Activated T-cell treated with anti-CD3 and anti-CD28 coated beads, Interleukin-2, amount 50 U/mL, for 72 hours (primary cell): ENCODE measurements at places on chromosomes 13 and 19.

GRCh38 chr13:39692660-39693438, 37.4 kb downstream of the COG6 start:
- no peak for DNase-seq

GRCh38 chr13:99863789-99864626, 107.6 kb downstream of the ZIC5 start:
- DNase-seq: no peak

DNA sequence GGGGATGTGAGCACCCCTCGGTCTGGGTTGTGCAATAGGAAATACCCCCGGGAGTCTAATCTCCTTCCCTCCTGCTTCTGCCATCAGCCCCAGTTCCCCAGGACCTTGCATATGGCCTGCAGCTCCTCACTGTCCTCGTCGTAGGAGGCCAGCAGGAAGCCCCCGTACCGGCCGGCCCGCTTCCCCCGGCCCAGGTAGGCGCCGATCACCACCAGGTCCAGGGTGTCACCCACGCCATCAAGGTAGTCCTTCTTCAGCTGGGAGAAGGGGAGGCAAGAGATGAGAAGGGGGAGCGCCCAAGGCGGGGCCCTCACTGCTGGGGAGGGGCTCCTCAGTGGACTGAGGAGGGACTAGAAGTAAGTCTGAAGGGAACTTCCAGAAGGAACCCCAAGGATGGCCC, 10.4 kb upstream of the PLA2G4C start:
- DNase-seq: no peak

DNA sequence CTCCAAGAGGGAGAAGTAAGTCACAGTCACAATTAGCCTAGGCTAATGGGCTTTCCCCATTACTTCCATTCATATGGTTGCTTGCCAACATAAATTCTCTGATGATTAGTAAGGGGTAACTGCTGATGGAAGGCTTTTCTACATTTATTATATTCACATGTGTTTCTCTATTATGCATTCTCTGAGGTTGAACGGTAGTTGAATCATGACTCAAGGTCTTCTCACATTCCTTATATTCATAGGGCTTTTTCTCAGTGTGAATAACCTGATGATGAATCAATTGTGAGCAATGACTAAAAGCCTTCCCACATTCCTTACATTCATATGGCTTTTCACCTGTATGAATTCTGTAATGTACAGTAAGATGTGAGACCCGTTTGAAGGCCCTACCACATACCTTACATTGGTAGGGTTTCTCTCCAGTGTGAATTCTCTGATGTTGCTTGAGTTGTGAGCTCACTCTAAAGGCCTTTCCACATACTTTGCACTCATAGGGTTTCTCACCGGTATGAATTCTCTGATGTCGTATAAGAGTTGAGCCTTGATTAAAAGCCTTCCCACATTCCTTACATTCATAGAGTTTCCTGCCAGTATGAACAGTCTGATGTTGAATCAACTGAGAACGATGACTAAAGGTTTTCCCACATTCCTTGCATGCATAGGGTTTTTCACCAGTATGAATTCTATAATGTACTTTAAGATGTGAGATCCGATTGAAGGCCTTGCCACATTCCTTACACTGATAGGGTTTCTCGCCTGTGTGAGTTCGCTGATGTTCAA, 9.3 kb downstream of the ZNF582 start:
- DNase-seq: no peak

- DNase-seq: no peak
These were observed 22.0 kb downstream of the BLOC1S3 start for GRCh38 chr19:45200568-45200967.

DNA sequence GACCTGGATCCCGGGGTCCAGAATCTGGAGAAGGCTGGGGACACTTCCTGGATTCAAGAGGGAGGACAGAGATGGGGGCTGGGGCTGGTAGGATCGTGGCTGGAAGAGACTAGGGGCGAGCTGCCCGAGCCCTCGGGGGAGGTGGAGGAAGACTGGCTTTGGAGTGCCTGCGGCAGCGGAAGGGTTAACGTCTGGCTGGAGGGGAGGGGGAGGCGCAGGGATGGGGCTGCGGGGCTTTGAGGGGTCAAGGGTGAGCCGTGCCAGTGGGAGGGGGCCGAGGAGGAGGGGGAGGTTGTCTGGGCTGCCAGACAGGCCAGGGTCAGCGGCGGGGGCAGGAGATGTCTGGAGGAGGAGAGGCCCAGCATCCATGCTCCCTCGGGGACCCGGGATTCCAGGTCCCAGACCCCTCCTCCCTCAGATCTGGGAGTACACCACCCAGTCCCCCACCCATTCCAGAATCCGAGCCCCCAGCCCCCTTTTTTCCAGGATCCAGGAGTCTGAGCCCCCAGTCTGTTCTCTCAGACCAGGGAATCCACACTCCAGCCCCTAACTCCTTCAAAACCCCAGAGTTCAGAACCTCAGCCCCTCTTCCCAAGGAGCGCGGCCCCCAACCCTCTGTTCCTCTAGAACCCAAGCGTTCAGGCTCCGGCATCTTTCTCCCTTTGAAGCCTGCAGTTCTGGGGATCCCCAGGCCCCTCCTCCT, 3.2 kb upstream of the SPACA6 start:
- DNase-seq: no peak

- DNase-seq: peak; percentile 76
These were observed 19.3 kb downstream of the CCNE1 start for GRCh38 chr19:29831041-29831548.

DNA sequence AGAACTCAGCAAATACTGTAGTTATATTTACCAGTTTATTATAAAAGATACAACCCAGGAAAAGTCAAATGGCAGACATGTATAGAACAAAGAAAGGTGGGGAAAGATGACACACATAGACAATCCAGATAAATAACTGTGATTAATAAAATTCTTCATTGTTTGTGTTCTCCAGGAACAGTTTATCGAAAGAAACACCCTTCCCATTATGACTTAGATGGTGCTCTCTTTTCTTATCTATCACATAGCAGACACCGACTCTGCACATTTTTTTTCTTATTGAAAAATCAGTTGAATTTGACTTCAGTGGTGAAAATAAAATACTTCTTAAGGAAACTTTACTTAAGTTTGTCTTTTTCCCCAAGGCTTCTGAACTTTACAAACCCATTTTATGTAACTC, 6.2 kb downstream of the ZNF708 start:
- DNase-seq: no peak

DNA sequence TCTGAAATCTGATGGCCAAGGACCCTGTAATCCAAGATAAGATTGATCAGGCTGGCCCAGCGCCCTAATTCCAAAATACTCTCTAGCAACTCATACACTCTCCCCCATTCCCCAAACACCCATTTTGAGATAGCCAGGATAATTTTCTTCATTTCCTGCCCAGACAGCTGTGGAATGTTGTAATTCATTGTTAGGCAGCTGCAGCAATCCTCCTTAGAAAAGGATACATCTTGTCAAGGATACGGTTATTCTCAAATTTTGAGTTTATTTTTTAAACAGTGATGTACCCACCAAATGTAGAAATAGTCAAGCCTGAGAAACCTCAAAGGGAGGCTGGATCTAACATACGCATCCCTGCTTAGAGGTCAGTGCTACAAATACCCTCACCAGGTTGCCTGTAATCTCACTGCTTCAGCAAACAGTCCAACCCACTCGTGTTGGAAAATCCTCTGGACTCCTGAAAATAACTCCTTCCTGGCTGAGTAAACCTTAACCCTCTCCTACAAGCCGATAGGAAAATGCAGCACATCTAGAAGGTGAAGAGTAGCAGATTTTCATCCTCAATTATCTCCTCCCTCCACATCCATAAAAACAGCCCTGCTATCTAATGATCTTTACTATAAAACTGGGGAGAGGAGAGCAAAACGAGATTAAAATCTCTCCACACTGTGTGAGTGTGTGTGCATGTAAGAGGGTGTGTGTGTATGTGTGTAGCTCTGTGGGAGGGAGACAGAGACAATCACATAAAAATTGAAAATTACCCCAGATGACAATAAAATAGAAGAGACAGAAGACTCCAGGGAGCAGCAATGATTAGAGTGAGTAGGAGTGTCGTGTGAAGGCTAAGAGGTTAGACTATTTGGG, 683.1 kb downstream of the DIAPH3 start:
- no peak for DNase-seq

GRCh38 chr13:94988654-94989053, 276.3 kb upstream of the SOX21 start:
- no peak for DNase-seq

- DNase-seq: no peak
These were observed 4.9 kb upstream of the ZNF787 start for GRCh38 chr19:56125806-56126590.

- DNase-seq: no peak
These were observed 4.9 kb downstream of the THAP8 start for GRCh38 chr19:36049080-36049698.

GRCh38 chr13:79861731-79862130, 380.8 kb downstream of the NDFIP2 start:
- no peak for DNase-seq

DNA sequence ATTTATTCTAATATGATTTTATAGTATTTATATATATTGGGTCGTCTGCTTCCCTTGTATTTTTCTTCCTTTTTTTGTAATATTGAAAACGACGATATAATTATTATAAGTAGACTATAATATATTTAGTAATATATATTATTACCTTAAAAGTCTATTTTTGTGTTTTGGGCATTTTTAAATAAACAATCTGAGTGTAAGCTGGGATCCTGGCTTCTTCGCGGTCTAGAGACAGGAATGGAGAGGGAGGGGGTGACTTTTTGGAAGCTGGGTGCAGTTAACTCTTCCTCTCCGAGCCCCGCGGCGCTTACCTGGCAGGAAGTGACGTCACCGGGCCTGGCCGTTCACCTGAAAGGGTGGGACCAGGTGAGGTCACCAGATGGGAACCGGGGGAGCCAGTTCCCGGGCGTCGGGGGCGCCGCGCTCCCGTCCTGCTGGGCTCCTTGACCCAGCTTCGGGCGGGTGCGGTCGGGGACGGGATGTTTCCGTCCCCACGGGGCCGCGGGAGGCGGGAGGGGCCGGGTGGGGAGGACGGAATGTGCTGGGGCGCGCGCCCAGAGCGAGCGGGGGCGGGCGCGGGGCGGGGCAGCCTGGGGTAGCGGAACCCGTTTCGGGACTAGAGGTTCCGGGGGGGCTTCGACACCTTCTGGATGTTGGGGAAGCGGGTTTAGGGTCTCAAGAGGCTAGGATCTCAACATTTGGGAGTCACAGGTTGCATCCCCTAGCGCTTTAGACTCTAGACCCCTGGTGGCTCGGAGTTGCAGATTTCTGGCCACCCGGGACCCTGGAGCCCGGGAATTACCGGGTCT, 2.8 kb downstream of the ZFP36 start:
- peak; percentile 86 for DNase-seq

DNA sequence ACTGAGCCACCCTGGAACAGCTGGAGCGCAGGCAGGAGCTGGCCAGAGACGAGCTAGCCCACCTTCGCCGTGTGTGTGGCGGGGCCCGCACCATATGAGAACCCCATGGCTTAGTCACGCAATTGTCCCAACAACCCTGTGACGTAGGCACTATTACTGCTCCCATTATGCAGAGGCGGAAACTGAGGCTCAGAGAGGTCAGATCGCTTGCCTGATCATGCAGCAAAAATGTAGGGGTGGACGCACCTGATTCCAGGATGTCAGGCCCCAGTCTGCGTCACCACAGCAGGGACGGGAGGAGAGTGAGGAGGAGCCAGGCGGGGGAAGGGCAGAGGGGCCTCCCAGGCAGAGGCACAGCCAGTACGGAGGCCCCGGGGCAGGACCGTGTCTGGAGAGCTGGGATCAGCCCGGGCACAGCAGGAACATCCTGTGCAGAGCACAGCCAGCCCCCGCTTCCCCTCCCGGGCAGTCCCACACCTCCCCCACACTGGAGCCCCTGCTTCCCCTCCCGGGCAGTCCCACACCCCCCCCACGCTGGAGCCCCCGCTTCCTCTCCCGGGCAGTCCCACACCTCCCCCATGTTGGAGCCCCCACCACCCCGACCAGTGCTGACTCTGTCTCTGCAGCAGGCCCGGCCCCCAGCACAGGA, 16.7 kb downstream of the PIP5K1C start:
- no peak for DNase-seq

- peak; percentile 70 for DNase-seq
These were observed 22.1 kb downstream of the PLEKHF1 start for GRCh38 chr19:29687244-29687896.

GRCh38 chr13:27064252-27064995, 107.2 kb downstream of the USP12 start:
- no peak for DNase-seq

DNA sequence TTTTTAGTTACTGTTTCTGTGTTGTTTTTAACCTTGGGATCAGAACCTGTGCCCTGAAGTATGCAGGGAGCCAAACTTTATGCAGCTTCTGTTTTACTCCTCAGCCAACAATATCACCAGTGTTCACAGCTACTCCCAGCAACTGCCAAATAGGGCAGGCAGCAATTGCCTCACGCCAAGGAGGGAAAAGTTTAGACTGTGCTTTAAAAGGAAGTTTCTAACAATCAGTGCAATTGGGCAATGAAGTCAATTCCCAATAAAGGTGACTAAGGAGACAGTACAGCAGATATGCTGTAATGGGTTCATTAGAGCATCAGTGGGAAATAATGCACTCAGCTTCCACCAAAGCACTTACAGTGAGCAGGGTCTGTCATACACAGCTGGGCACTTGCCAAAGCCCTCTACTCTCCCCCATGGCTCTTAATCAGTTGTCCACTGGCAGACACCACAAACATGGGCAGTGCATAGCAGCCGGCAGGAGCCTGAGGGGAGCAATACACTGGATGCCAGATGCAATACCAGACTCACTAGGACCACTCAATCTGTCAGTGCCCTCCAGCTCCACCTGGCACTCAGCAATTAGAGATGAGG, 19.3 kb downstream of the ENOX1 start:
- no peak for DNase-seq

- DNase-seq: peak; percentile 79
These were observed 14.1 kb downstream of the KLF2 start for GRCh38 chr19:16338470-16339360.

GRCh38 chr13:41053384-41053826, 7.9 kb upstream of the WBP4 start:
- no peak for DNase-seq

- DNase-seq: no peak
These were observed 457.4 kb downstream of the DIAPH3 start for GRCh38 chr13:59706101-59706976.

- no peak for DNase-seq
These were observed 1.8 kb upstream of the IFI30 start for GRCh38 chr19:18171605-18172327.

DNA sequence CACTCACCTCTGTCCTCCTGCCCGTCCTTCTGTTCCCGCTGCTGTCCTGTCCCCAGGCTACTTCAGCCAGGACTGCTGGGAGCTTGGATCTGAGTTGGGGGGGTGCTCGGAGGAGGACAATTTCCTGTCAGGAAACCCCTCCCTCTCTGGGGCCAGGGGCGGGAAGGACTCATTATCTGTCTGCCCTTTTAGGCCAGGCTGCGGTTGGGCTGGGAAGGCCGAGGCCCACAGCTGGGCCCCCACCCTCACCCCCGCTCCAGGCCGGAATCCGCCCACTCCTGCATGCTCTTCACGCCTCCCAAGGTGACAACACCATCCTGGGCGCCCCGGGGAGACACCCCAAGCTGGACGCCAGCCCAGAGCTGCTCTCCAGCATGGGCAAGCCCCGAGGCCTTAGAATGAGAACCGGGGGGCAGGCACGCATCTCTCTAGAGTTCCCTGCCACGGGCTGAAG, at the start of gene EXOC3L2:
Gene EXOC3L2, minus strand, starts transcription at position 74 of the 454 bp plus-strand sequence. CDS start 6,362 bp downstream, outside the sequence.
- no peak for DNase-seq

DNA sequence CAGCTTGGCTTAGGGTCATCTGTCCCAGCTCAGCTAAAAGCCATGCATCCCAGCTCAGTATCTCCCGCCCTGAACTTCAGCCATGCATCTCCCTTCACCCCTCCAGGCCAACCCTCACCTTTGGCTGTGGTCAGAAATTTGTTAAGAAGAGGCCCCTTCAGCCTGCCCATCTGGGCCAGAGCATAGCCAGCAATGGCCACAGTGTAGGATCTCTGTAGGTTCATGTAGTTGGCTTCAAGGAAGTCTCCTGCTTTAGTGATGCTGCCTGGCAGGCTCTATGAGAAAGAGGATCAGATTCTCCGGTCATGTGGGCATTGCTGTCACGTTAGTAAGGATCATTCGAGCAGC, 16.6 kb upstream of the TNFSF14 start:
- no peak for DNase-seq
